ENCODE measurements at places on chromosomes 7 and 10.
A peak's percentile ranks its signal among the peaks of the same experiment; 100 is the strongest.

GRCh38 chr7:102434039-102434486 is 688 bp downstream of the ORAI2 start:
- DNase-seq, result no peak

DNA sequence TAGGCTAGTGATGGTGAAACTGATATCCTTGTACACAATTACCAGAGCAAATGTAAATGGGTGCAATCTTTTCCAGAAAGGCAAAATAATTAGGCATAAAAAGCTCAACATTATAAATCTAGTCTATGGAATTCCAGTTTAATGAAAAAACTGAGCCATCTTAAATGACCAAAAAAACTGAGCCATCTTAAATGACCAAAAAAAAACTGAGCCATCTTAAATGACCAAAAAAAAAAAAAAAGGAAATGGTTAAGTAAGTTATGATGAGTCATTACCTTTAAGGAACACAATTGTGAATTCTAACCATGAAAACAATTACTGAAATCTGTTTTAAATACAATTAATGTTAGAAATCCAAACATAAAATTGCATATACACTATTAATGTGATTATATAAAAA is 25.3 kb downstream of the USP6NL start:
- no peak for DNase-seq

GRCh38 chr10:84693006-84693405 is 364.6 kb downstream of the CCSER2 start:
- no peak for DNase-seq

GRCh38 chr10:76717141-76717540 is 920.5 kb downstream of the KCNMA1 start:
- DNase-seq, result no peak

DNA sequence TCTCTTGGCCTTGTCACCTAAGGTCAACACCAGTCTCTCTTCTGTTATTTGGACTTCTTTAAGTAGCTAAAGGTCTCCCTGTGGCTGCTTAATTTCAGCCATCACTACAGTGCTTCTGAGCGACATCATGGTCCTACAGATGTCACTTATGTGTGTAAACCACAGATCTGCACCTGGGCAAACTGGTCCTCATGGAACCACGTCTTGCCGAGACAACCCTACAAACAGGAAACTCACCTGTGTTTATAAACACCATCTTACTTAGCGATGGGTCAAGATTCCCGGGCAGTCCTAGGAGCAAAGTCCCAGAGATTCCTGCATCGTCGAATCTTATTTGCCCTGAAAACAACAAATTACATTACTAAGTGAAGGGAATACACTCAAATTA is 27.8 kb downstream of the KLF6 start:
- DNase-seq, result no peak

DNA sequence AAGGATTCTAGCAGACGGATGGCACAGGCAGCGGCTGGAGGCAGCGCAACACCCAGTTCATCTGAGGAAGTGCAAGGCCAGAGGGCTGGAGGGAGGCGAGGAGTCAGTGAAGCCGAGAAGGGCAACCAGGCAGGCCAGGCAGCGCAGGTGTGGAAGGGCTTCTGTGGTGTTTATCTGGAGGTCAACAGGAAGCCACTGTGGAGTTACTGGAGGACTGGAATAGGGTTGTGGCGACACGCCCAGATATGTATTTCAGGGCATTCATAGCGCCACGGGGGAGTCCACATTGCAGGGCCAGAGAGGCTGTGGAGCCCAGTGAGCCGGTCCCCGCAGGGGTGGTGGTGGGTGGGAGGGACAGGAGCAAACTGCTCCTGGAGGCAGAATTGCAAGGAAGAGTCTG is 150.6 kb downstream of the CDH23 start:
- DNase-seq, result no peak

DNA sequence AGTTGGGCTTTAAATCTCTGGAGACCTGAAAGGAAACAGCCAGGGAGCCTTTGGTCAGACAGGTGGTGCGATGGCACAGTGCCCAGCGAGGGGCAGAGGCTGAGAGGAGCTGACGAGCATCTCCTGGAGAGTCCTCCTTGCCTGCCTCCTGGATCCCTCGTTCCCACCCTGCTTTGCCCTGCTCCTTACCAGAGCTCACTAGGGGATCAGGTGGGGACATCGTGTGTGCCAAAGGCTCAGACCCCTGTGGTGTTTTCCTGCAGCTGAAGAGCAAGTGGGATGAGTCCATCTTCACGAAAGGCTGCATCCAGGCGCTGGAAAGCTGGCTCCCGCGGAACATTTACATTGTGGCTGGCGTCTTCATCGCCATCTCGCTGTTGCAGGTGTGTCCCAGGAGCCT is 21.8 kb upstream of the SH2D4B start:
- DNase-seq, result no peak

- no peak for DNase-seq
These were observed 69.2 kb downstream of the PHYHIPL start for GRCh38 chr10:59245686-59246085.

DNA sequence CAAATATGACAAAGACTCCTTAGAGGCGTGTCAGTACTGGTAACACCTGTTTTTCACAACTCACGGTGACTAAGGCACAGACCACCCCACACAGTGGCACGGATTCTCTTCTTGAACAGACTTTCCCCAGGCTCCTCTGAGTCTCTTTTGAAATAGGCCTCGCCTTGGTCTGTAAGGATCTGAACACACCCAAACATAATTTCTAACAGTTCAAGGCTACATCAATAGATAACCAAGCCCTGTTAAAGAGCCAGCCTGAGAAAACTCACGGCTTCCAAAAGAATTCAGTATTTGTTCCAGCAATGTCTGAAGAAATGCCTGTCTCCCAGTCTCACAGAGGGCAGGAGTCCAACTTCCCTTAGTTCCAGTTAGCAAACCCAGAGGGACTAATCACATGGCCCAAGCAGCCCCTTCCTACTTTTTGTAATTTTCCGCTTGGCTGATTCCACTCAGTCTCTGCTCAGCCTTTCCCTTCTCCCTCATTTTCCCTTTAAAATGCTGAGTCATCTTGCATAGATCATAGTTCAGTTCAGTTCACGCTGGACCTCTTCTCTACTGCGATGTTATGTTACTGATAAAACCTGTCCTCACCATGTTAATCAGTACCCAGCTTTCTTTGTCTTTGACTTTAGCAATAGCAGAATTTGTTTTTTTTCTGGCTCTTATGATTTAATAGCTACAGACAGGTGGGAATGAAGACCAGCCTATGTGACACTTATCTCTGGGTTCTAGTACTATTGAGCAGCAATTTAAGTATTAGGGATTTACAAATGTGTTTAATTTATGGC is 22.6 kb upstream of the AKR1C3 start:
- DNase-seq, result no peak

DNA sequence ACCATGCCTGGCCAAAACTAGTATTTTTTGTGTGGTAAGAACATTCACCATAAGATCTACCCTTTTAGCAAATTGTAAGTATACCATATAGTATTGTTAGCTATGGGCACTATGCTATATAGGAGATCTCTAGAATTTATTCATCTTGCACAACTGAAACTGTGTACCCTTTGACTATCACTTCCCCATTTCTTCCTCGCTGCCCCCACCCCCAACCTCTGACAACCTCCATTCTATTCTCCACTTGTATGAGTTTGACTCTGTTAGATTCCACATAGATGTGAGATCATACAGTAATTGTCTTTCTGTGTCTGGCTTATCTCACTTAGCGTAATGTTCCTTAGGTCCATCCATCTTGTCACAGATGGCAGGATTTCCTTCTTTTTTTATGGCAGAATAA is 3.6 kb downstream of the CASP7 start:
- no peak for DNase-seq

GRCh38 chr10:72261784-72262404 is 11.8 kb upstream of the DDIT4 start:
- DNase-seq, result no peak

DNA sequence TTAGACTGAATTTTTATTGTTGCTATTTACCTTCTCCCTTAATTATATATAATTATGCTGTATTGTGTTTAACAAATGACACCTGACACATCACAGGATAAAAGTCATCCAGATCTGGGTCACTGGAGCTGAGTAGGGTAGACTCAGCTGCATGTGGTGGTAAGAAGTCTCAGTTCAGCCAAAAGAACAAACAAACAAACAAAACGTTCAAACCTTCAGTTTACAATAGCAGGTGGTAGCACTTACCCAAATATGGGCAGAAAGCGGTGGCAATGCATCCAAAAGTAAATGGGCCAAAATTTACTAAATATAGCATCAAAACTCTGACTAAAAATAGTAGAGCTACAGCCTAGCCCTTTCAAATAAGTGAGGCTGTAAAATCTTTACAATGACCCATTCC is 42.2 kb downstream of the ZWINT start:
- no peak for DNase-seq

DNA sequence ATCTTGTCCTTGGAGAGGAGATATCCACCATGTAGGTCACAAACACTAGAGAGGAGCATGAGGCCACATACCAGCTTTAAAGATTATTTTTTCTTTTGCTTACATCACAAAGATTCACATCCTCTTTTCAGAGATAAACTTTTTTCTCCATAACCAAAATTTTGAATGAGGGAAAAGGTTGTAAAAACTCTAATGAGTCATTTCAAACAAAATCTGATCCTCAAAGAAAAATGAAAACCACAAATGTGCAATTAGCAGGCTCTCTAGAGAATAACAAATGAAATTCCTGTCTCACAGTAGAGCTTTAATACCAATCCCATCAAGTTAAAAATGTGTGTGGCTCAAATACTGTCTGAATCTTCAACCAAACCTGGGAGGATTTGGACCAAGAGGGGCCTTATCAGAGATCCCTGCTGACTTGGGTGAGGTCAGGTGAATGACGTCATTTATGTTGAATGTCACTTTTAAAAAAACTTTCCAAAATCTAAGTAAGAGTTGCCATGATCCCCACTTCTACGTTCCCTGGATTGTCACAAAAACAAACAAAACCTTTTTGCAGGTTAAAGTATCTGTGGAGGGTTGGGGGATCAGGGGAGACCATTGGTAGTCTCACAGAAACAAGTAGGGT is 261.5 kb upstream of the NPSR1 start:
- no peak for DNase-seq

DNA sequence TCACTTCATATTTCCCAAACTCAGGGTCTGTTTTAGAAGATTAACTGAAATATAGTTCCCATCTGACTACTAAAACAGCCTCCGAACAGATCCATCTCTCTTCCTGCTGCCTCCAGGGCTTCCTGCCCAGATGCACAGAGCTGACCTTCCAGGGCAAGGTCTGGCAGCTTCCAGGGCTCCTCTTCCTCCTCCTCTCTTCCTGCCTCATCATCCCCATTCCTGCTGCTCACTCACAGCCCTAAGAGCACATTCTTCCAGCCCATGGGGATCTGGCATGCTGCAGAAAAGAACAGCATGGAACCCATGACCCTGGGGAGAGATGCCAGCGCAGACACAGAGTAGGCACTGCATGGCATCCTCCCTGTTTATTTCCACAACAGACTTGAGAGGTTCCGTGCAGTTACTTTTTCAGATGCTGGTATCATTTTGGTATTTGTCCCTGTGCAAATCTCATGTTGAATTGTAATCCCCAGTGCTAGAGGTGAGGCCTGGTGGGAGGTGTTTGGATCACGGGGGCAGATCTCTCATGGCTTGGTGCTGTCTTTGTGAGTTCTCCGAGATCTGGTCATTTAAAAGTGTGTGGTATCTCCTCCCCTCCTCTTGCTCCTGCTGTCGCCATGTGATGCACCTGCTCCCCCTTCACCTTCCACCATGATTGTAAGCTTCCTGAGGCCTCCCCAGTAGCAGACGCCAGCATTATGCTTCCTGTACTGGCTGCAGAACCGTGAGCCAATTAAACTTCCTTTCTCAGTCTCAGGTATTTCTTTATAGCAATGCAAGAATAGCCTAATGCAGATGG is 4.4 kb downstream of the PKD1L1 start:
- DNase-seq, result no peak

DNA sequence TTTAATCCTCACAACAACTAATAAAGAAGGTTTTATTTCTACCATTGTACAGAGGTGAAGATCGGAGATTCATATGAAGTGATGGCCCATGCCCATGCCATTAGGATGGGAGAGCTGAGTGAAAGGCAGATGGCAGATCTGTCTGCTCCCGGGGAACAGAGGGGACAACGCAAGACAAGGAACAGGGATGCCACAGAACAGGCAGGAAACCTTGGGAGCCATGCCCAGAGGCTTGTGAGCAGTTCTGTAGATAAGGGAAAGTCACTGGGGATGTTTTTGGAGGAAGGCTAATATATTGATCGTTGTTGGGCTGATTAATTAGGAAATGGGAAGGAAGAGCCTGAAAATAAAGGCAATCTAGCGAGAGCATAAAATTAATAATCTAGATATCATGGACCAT is 73.1 kb upstream of the ITGB1 start:
- no peak for DNase-seq

GRCh38 chr10:96842896-96843723 is 11.0 kb downstream of the LCOR start:
- no peak for DNase-seq

GRCh38 chr7:107579885-107580715 is at the start of gene BCAP29:
Gene BCAP29 (plus strand): TSS chr7:107580246. CDS start chr7:107580773, 527 bp downstream.
- DNase-seq, result peak; percentile 74

DNA sequence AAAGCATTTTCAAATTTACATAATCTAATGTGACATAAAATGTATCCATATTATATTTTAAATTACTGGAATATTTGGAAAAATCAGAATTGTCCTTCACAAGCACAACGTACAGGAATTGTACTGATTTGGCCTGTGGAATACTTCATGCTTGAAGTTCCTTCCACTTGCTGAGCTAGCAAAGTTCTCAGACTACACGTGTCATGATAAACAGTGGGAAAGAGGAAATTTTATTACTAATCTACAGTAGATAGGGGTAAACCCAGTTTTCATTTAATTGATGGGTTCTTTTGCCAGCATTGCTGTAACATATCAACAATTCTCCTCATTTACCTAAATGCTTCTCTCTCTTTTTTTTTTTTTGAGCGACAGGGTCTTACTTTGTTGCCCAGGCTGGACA is 45.6 kb upstream of the FIGNL1 start:
- DNase-seq, result no peak

- DNase-seq, result no peak
These were observed 13.1 kb upstream of the CUX1 start for GRCh38 chr7:101804088-101804963.

DNA sequence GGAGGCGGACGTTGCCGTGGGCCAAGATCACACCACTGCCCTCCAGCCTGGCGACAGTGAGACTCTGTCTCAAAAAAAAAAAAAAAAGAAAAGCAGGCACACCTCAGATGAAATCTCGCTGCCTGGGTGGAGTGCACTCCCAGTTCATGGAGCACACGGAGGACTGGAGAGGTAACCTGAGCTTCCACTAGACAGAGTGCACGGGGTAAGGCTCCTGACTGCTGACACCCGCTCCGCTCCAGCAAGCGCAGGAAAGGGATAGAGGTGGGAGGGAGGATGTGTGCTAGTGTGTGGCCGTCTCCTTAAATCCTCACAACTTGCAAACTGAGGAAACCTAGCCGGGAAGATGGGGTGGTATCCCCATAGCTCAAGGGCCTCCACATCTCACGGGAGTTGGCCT is 50.8 kb downstream of the FAM53B start:
- no peak for DNase-seq

- no peak for DNase-seq
These were observed 91.4 kb upstream of the FAM133B start for GRCh38 chr7:92681633-92682032.

- DNase-seq, result no peak
These were observed 166.2 kb upstream of the ASAH2 start for GRCh38 chr10:50417486-50417885.

Data from frontal cortex (tissue), 4 donors.